Activated T-cell treated with anti-CD3 and anti-CD28 coated beads, Interleukin-2, amount 50 U/mL, for 72 hours (primary cell): ENCODE measurements at places on chromosomes 6 and 20.

DNA sequence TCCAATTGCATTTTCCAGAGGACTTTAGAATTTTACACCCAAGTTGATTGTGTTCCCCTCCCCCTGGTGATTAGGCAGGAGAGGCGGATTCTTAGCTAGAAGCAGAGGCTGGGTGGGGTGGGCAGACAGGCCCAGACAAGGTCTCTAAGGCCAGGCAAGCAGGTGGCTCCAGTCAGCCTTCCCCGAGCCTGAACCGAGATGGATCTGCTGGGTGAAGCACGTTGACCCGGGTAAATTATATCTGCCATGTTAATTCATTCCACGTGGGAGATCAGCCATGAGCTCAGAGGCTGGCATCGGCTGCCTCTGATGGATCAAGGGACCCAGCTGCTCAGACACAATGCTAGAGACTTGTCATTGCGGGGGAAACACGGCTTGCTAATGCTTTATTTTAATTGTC lies 159.5 kb upstream of the MAFB start:
- no peak for DNase-seq

DNA sequence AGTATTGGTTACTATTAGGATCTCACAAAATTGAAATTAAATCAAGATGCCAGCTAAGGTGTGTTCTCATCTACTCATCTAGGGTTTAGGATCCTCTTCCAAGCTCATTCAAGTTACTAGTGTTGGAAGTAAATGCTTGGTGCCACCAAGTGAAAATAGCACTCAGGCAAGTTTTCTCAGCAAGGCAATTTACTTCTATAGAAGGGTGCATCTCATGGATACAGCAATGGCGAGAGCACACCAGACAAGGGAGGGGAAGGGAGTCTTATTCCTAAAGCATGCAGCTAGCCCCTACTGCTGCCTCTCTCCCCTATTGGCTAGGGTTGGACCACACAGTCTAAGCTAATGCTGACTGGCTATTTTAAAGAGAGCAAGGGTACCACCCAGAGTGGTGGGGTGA lies 23.0 kb upstream of the FAM8A1 start:
- no peak for DNase-seq

DNA sequence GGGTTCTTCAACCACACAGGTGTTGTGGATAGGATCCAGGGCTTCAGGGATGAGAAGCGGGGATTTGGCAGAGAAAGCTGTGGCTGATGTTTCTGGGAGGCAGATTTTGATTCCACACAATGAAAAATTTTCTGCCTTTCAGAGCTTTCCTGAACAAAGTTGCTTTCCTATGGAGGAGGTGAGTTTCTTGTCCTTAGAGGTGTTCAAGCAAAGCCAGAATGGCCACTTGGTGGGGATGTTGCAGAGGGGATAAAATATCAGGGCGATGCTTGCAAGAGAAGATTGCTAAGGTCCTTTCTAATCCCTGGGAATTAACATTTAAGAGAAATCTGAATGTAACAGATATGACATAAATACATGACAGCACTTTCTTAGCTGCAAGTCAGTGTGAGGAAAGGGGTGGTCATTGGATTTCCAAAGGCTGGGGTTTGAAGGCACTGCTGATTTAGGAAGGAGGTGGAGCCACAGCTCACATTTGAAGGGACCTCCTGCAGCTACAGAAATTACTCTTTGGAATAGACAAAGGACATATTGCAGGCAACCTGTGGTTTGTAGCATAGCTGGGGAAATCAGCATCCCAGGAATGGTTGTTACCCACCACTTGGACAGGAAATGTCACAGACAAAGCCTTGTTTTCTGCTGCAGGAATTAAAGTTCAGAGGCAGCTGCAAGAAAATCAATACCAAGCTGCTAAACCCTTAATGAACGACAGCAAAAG lies 271.1 kb upstream of the CHD6 start:
- no peak for DNase-seq

DNA sequence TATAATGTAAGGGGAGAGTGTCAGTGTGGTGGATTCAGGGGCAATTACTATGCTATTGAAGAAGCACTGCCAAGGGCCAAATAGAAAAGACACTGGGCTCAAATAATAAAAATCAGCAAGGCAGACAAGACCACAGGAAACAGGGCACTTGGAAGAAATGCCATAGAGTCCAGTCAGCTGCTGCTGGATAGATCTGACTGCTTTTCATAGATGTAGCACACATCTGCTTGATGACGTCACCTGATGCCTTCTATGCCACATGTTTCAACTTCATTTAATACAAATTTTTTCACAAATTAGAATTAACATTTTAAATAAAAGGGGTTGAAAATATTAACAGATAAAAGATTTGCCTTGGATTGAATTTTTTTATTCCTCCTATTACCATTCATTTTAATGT lies 23.9 kb upstream of the AHI1 start:
- no peak for DNase-seq

GRCh38 chr6:81683912-81684311 lies 68.6 kb downstream of the TENT5A start:
- DNase-seq = no peak

DNA sequence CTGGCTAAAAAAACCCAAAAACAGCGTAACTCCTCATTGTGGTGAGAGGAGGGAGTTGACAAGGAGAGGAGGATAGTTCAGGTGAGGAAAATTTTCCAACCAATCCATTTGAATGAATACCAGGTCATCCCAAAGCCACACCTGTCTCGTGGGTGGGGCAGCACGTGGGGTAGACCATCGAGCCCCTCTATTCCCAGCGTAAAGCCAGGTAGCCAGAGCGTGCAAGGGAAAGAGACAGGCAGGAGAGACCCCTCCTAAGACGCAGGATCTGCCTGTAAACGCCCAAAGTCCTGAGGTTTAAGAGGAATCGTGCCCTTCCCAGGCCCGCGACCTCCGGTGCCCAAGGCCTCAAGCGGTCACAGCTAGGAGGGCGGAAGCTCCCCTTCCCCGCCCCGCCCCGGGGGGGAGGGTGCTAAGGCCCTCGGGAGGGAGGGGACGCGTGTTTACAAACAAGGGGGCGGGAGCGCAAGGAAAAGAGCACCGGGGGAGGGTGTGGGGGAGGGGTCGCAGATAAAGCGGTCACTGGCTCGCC lies 712 bp downstream of the RXRB start:
- DNase-seq = peak; percentile 85

DNA sequence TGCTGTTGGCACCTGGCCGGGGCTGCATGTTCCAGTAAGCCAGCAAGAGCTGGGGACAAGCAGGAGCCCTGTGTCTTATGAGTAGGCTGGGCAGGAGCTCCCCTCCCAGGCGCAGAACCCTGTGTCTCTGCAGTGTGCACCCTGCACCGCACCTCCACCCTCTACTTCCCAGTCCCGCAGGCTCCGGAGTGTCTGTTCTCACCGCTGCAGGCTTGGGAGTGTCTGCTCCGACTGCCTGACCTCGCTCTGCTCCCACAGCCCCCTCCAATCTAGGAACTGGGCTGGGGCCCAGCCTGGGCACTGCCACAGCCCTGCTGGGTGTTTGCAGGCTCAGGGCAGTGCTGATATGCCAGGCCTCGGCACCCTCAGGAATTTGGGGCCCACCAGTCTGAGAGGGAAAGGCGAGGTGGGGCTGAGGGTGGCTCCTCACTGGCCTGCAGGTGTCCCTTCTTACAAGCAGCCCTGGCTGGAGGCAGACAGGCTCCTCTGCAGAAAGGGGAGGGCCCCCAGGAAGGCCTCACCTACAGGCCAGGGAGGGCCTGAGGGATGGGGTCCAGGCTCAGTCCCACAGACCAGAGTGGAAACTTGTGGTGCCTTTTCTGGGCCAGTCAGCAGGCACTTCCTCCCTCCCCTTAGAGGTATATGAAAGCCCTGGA lies 871.6 kb upstream of the GJE1 start:
- no peak for DNase-seq

- no peak for DNase-seq
Observed at GRCh38 chr6:7762760-7763159, 36.9 kb downstream of the BMP6 start.

- no peak for DNase-seq
Observed at GRCh38 chr20:54434196-54434595, 41.2 kb upstream of the DOK5 start.

DNA sequence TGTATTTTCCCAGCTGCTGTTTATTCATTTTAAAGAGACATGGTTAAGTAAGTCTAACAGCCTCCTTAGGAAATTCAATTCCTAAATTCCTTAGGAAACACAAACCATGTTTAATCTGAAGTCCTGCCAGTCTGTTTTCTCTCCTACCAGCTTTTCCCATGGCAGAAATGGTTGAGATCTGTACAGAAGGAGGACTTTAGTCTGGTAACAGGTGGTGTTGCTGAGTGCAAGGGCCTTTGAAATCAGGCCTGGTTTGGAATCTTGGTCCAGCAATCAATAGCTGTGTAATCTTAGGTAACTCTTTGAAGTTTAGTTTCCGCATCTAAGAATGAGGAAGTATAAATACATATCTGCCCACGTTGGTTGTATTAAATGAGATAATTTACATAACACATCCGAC lies 232.5 kb downstream of the LAMA2 start:
- DNase-seq = no peak

DNA sequence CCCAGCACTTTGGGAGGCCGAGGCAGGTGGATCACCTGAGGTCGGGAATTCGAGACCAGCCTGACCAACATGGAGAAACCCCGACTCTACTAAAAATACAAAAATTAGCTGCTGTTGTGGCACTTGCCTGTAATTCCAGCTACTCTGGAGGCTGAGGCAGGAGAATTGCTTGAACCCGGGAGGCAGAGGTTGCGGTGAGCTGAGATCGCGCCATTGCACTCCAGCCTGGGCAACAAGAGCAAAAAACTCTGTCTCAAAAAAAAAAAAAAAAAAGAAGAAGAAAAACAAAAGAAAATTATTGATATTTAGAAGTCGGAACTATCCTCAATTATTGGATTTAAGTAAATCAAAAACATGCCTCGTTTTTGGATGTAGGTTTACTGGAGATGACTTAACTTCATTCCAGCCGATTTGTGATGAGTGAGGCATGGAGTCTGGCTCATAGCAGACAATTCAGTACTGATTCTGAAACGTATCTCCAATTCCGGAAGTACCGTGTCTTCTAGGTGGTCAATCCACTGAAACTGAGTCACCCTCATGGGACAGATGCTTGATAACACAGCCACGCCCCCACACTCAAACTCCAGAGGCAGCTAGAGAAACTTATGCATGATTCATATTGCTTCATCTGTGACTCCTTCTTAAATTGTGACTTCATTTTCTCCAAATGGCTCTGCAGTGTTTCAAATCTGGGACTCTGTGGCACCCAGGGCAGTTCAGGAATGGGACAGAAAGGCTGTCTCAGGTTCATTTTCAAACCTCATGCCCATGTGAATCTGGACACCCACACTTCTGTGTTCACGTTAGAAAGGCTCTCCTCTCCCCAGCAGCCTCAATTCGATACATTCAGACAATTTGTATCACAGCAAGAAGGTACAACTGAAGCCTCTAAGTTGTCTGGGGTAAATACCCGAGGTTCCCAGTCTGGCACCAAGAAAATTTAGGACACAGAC lies 110.4 kb upstream of the ARMC2 start:
- DNase-seq = peak; percentile 57

DNA sequence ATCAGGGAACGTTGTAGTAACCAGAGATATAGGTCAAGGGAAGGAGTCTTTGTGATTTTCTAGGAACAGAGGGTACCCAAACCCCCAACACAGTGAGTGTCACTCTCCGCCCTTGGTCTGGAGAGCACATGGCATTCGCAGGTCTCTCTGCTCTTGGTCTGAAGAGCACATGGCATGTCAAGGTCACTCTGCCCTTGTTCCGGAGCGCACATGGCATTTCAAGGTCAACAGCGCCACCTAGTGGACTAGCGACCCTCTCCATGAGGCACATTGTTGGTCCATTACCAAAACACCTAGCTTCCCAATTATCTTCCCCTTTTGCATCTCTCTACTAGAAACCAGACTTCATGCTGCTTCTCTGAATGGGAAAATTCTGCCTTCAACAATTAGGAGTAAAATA lies 260.0 kb downstream of the C6orf118 start:
- peak; percentile 36 for DNase-seq

GRCh38 chr20:19807946-19808330 lies 49.9 kb downstream of the RIN2 start:
- no peak for DNase-seq

DNA sequence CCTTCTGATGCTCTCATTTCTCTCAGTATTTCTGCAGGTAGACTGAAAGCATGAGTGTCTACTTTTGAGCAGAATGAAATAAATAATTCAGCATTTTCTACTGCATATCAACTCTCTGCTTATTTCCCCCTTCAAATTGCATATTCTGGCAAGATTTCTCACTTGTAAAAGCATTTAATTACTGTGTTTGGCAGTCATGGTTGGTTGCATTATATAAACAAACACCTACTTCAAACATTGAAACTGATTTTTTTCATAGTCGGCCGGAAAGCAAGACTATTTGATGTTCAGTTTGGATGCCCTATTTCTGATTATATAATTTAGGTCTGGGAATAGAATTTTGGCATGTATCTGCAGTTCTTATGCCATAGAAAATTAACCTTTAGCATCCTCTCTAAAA lies 73.1 kb downstream of the PLEKHG1 start:
- no peak for DNase-seq

DNA sequence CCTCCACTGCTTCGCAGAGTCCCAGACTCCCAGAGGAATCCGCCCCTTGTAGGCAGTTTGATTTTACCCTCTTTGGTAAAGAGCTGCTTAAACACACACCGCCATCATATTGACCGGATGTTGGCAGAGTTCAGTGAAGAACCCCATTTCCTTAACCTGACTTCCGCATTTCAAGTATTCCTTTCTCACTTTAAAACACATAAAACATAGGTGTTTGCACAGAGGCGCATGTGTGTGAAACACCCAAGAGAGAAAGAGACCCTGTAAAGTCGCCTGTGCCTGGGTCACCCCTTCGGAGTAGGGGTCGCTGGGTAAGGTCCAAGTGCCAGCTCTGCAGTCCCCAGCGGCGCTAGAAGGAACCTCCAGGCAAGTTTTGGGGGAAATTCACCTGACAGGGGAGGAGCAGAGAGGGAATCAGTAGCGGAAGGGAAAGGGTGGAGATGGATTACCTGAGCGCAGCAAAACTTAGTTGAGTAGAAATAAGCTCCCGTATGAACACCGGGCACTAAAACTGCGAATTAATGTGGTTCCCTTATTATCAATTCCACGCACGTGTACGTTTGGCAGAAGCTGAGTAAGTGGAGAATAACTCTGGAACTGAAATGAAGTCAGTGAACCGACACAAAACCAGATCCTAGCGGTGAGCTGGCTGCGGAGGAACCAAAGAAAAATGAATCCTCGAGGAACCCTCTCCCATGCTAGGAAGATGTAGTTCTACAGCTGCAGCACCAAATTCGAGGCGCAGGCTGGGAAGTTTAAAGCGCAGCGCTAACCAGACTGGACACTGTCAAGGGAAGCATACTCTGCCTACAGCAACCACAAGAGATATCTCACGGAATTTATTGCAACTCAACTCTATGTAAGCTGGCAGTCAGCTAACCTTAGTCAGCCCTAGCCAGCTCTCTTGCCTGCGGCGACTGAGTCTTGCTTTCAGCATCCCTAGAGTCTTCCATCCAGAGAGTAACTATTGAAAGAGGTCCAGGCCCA lies 3.5 kb upstream of the HTR1B start:
- DNase-seq = no peak

DNA sequence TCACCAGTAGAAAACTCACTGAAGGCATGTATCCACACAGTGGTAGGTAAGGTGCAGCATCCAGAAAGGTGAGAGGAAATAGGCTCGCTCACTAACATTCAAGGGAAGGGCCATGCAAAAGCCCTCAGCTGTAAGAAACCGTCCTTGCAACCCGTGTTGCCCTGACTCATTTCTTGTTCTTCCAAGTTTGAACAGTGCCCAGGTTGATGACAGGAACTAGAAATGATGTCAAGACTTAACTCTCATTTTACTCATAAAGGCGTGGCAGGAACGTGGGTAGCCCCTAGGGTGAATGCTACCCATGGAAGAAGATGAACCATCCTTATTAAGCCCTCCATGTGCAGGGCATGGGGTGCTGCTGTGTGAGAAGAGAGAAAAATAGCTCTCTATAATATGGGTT lies 187.6 kb downstream of the CD83 start:
- DNase-seq = peak; percentile 45

GRCh38 chr6:54291146-54291545 lies 17.1 kb upstream of the TINAG start:
- DNase-seq = no peak
